ENCODE measurements at places on chromosomes 6 and 20.

- DNase-seq: no peak
Measured at GRCh38 chr6:162459985-162460384, 267.6 kb downstream of the PRKN start.

DNA sequence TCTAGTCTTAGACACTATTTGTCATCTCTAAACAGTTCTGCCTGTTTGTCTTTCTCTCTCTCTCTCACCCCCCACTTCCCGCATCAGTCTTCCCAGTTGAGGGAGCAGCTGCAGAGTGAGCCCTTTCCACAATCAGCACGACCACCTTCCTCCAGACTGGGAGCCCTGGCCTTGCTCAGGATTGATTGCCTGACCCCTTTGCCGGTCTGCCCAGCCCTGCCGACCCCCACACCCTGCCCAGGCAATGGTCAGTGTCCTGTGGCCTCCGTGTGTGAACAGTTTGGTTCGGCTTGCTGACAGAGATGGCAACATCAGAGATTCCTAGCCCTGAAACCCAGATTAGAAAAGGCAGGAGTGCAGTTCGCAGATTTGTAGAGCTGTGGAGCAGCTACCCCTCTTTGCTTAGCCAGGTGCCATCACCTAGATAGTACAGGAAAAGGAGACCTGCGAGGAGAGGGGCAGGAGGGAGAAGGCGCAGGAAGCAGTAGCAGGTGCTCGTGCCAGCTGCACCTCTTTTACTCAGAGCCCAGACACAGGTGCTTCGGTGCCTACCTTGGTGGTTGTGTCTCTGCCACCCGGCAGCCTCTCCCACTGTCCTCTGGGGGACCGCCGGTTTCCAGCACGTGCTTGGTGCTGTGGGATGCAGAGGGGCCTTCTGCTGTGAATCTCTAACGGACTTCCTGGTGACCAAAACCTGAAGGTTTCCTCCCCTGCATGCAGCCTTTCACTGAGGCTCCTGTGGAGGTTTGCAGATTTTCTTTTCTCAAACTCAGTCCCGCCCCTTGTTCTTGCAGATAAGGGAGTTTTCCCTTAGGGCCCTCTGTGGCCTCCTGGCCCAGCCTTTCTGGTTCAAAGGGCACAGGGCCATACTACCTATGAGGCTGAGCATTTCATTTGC, 92.4 kb downstream of the SCML4 start:
- no peak for DNase-seq

- no peak for DNase-seq
Measured at GRCh38 chr6:35973670-35974222, 50.7 kb downstream of the SLC26A8 start.

DNA sequence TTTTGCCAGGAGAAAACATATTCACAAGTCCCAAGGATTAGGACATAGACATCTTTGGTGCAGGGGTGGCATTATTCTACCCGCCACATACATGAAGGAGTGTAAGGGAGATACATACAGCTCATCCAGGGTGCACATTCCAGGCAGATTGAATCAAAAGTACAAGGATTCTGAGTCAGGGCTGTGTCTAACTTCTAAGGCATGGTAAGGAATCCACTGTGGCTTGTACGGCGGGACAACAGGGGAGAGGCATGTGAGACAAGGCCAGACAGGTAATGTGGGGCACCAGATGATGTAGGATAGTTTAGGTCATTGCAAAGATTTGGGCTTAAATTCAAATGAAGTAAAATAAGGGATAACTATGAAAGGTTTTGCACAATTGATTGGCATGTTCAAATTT, 780.9 kb downstream of the C6orf118 start:
- no peak for DNase-seq

- peak; percentile 87 for DNase-seq
Measured at GRCh38 chr20:44552950-44553908, 29.1 kb upstream of the PKIG start.

- DNase-seq: no peak
Measured at GRCh38 chr6:25332655-25333071, 53.5 kb downstream of the CARMIL1 start.

- DNase-seq: no peak
Measured at GRCh38 chr6:129586815-129587214, 123.2 kb downstream of the ARHGAP18 start.

GRCh38 chr6:27901801-27902200, 10.4 kb downstream of the OR2B2 start:
- no peak for DNase-seq

- DNase-seq: no peak
Measured at GRCh38 chr6:105645958-105646357, 243.1 kb upstream of the PREP start.

DNA sequence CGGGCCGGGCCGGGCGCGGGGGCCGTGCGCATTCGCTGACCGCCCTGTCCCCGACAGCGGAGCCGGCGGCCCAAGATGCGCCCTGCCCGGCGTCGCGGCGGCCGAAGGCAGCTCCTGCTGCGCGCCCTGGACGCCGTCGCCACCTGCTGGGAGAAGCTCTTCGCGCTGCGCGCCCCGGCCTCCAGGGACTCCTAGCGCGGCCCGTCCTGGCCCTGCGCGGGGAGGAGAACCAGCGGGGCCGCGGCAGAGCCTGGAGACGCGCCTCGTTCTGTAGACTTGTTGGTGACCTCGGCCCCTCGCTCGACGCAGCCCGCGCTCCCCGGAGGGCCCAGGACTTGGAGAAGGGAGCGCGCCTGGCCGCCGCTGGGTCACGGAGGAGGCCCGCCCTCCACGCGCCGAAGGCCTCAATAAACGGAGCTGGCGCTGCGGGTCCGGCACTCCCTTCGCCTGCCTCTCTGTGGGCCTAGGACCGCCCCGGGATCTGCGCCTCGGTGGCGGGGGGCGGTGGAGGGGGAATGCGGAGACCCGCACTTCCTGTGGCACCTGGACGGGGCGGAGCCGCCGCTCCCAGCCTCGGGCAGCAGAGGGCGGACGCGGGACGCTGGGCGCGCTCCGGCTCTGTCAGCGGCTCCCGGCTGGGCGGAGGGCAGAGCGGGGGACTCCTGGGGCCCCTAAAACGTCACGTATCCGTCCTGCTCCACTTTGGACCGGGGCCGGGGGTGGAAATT, 2.7 kb downstream of the C20orf204 start:
- DNase-seq: peak; percentile 64

GRCh38 chr6:133991096-133991593, 38.1 kb downstream of the TBPL1 start:
- DNase-seq: peak; percentile 98

GRCh38 chr6:56541741-56542360, 100.8 kb downstream of the DST start:
- DNase-seq: no peak

GRCh38 chr6:82484737-82485626, 121.4 kb downstream of the TPBG start:
- no peak for DNase-seq

DNA sequence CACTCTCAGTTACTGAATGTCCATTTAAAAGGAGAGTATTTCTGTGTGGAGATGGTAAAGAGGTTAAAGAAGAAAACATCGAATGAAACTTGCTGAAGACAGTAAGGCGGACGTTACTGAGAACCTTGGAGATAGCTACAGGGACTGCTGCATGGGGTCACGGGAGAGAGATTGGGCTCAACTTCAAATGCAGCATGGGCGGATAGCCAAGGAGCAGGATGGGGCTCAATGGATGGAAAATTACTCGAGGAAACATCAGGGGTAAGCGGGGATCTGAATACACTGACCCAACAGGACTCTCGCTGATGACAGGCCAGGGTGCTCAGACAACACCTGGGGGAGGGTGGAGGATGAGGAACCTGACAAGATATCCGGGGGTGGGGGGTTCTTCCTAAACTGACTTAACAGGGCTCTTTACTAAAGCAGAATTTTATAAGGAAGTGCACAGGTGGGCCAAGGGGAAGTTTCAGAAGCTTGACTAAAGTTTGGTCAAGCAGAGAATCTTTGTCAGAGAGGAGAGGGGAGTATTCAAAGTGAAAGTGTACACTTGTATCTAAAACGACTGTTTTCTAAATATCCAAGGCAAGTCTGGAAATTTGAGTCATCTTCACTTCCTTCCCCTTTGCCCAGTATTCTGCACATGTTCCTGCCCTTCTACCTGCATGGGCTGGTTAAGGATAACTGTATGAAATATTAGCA, 22.8 kb downstream of the ECT2L start:
- DNase-seq: no peak

DNA sequence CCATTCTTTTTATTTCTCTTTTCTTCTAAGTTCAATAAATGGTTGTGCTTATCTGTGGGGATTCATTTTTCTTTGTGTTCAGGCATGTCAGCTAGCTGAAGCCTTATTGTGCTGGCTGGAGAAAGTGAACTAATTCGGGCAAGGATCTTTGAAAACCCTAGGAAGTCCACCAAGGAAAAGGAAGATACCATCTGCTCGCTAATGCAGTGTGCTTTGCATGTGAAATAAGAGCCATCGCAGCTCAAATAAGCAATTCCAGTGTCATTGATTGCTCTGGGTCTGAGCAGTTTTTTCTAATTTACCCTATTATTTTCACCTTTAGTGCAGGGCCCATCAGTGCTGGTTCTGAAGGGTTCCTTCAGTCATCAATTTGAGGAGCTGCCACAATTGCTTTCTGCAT, 309.4 kb upstream of the SOX4 start:
- DNase-seq: no peak

Measured in EH (cell line).